ENCODE measurements at places on chromosomes 5 and 9.

- no peak for DNase-seq
These were observed 31.5 kb downstream of the CSNK1G3 start for GRCh38 chr5:123543438-123543837.

DNA sequence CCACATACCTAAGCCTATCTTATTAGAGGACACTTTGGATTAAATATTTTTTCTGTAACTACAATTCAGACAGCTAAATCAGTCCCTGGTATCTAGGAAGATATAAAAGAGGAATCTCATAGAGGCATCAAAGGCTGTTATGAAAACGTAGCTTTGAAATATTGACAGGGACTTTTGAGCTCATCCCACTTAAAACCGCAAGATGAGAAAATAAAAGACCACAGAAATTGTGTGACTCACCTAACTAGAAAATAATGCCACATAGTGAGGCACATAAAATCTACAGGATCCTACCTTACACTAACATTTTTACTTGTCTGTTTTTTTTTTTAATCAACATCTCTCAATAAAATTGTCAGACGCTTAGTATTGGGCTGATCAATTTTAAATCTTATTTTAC lies 686.5 kb upstream of the COX7C start:
- DNase-seq = no peak

- no peak for DNase-seq
These were observed 26.2 kb downstream of the INVS start for GRCh38 chr9:100125236-100125635.

DNA sequence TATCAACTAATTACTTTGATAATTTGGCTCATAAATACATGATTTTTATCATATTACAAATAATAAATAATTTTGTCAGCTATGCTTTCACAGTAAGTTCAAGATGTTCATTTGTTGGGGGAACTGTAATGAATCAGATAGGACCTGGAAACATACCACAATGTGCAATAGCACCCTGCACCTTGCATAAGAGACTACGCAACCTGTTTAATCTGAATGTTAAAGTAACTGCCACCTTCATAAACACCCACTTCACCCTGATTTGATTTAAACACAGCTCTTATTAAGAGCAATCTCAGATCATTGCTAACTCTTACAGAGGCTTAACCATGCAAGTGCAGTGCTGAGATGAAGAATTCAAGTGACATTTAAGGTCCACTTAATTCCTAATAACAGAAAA lies 69.1 kb upstream of the GABRA1 start:
- no peak for DNase-seq

- peak; percentile 7 for DNase-seq
These were observed 26.3 kb upstream of the TENT4A start for GRCh38 chr5:6686915-6687409.

DNA sequence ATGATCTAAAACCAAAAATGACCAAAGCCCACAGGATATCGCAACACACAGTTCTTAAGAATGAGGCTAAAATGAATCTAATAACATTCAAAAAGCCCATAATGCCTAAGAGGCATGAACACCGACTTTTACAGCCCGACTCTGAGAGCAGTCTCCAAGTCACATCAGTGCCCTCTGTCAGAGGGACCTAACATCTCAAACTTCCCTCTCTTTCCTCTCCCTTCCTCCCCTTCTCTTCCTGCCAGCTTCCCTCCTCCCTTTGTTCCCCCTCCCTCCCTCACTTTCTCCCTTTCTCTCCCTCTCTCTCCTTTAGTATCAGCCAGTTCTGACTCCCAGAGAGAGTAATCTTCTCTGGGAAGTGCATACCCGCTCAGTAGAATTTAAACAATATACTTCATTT lies 154.4 kb downstream of the GLIS3 start:
- DNase-seq = no peak

- DNase-seq = no peak
These were observed 439.0 kb downstream of the ENC1 start for GRCh38 chr5:74201334-74202081.

DNA sequence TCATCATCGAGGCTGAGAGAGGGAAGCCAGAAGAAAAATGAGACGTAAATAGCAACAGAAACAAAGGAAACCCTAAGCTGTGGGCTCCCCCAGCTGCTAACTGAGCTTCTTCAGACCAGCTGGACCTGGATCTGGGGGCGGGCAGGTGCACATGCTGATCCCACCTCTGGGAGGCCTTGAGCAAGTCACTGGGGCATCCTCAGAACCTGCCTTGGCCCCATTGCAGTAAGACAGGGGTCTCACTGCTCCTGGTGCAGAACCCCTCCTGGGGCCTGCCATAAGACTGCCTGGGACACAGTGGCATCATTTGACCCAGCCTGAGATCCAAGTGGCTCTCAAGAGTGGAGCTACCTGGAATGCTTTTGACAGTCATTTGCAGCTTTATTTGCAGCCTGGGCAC lies 77.4 kb downstream of the PHF2 start:
- DNase-seq = no peak

DNA sequence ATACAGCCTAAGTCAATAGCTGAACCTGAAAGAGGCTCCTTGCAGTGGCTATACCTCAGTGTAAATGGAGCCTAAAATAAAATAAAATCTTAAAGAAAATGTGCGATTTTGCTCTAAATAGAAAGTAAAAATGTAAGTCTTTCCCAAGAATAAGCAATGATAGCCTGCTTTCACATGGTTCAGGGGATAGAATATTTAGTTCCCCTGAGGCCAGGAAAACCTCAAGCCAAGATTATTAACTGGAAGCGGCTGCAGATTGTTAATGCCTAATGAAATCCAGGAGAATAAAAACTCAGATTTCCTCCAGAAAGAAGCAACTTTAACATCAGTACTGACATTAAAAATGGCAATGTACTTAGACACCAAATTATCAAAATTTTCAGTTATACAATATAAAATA lies 463.7 kb downstream of the CYLC2 start:
- no peak for DNase-seq

- no peak for DNase-seq
These were observed 5.5 kb downstream of the TMEM8B start for GRCh38 chr9:35834260-35835215.

DNA sequence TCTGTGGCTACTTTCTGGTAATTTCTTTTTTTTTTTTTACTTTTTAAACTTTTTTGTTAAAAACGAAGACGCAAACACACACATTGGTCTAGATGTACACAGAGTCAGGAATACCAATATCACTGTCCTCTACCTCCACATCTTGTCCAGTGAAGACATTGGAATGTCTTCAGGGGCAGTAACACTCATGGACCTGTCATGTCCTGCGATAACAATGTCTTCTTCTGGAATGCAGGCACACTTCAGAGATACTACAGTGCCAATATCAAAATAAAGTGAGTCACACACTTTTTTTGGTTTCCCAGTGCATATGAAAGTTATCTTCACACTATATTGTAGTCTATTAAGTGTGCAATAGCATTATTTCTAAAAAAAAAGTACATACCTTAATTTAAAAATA lies 175.9 kb downstream of the ARRDC3 start:
- no peak for DNase-seq

DNA sequence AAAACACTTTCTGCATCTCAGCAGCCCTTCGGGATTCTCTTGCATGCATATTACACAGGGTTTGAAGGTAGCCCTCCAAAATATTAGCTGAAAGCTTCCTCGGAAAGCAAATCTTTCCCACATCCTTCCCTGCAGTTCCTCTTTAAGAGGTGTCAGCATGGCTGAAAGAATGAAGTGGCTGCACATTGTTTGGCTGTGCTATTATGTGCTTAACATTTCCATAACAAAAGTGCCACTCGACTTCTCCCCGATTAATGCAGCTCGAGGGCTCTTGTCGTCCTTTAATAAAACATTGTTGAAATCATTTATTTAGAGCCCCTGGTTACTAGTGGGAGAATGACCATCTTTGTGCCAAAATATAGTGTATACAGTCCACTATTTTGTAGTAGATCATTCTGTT lies 6.5 kb downstream of the GAS1 start:
- DNase-seq = no peak

GRCh38 chr5:104172976-104173375 lies 610.4 kb upstream of the NUDT12 start:
- DNase-seq = no peak

DNA sequence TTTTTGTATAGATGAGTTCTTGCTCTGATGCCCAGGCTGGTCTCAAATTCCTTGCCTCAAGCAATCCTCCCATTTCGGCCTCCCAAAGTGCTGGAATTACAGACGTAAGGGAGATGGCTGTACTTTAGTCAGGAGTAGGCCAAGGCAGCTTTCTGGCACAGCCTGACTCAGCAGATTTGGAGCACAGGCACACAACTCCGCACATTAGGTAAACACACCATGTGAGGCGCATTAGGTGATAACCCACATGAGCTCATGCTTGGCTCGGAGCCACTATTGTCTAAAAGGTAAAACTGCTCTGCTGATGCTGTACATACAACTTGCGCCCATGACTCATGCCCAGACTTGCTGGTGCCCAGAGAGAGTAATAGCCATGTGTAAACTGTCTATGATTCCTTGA lies 1157.9 kb downstream of the TAF11L14 start:
- DNase-seq = no peak

DNA sequence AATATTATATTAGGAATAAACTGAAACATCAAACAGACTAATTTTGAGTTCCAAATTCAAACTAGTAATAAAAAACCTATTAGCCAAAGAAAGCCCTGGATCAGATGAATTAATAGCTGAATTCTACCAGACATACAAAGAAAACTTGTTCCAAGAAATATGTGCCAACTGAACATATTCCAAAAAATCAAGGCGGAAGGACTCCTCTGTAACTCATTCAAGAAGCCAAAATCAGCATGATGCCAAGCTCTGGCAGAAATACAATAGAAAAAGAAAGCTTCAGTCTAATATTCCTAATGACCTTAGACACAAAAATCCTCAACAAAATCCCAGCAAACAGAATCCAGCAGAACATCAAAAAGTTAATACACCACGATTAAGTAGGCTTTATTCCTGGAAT lies 619.1 kb upstream of the COX7C start:
- no peak for DNase-seq

- DNase-seq = no peak
These were observed 35.6 kb downstream of the RBM27 start for GRCh38 chr5:146238973-146239372.

- no peak for DNase-seq
These were observed 198.4 kb downstream of the NSG2 start for GRCh38 chr5:174243904-174244303.

DNA sequence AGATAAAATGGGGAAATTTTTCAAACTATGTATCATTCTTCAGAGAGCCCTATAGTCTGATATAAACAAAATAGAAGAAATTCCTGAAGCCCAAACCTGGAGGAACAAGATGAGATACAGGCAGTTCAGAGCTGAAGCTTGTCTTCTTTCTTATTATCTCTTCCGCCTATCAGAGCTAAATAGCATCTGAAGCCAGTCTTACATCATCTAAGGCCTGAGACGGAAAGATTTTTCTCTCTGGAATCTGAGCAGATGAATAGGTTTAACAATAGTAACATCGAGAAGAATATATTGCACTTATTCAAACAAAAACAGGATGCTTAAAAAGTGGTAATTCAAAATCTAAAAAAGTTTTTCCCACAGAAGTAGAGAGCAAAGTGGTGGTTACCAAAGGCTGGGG lies 59.8 kb downstream of the LPAR1 start:
- DNase-seq = no peak

GRCh38 chr9:136114610-136115009 lies 4.1 kb downstream of the TMEM250 start:
- DNase-seq = no peak

GRCh38 chr9:124368692-124369091 lies 46.5 kb downstream of the PSMB7 start:
- no peak for DNase-seq

DNA sequence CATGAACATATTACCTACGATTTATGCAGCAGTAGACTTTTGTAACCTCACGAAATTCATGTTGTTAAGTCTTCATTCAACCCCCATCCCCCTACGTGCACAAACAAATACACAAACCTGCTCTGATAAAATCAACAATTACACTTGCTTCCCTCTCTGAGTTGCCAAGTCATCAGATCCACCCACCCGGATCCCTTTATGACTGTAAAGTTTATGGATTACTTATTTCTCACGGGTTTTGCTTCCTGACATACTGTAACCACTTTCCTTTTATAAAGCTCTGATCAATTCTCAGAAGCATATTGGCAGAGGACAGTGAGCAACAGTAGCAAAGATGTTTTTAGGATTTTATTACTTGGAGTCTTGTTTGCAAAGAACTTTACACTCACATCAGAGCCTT lies 70.5 kb downstream of the MLLT3 start:
- no peak for DNase-seq

GRCh38 chr5:83767409-83767992 lies 46.8 kb upstream of the HAPLN1 start:
- no peak for DNase-seq

GRCh38 chr9:115712981-115713380 lies 440.6 kb upstream of the PAPPA start:
- no peak for DNase-seq

- no peak for DNase-seq
These were observed 21.4 kb upstream of the CXCL14 start for GRCh38 chr5:135600152-135600570.

- no peak for DNase-seq
These were observed 74.5 kb downstream of the ADAMTS2 start for GRCh38 chr5:179270581-179271427.

DNA sequence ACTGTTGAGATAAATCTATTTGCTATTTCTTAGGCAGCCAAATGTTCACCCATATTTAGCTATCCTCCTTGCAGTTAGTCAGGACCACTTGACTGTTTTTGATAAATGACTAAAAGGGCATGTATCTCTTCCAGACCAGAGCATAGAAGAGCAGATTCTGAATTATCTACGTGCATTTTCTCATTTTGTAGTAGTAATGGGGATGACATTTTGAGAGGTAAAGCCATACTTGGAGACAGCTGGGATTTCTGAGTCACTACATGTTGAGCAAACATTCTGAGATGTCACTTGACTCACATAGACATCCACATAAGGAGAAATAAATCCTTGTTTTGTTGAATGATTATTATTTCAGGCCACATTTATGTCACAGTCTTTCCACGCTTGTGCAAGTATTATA lies 297.6 kb downstream of the CDH10 start:
- DNase-seq = no peak

- DNase-seq = no peak
These were observed 286.8 kb downstream of the SPATA31D1 start for GRCh38 chr9:82275258-82275927.

DNA sequence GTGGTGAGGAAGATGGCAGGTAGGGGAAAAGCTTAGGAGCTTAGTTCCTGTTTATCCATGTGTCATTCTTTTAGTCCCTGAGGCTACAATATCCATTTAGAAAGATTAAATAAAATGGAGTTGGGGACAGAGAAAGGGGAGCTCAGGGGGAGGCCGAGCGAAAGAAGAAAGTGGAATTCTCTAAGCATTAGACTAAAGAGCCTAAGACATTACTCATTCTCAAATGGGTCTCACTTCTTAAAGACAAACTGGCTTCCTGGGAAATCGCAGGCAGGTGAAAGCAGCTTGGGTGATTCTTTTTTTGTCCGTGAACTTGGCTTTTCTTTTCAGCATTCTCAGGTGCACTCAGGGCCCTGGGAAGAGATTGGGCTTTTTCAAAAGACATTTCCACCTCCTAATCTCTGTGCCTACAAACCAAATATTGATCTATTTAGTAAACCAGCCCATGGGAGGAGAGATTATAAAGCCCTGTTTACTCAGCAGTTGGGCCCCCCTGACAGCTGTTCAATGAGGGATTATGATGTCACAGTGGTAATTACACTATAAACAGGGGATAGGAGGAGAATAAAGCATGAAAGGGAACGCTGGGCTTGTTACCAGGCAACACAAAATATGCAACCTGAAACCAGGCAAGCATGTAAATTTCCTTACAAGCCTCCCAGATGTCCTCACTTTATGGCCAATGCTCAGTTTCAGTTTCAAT lies 584.0 kb downstream of the ACTL7B start:
- peak; percentile 9 for DNase-seq

GRCh38 chr5:78245136-78245535 lies 49.4 kb downstream of the AP3B1 start:
- no peak for DNase-seq

- DNase-seq = peak; percentile 48
These were observed 6.3 kb upstream of the PHYKPL start for GRCh38 chr5:178238711-178239592.
